Activated CD4-positive, alpha-beta T cell treated with anti-CD3 and anti-CD28 coated beads for 36 hours (primary cell): ENCODE measurements at places on chromosomes 11 and 22. TPM values are rescaled to one million over a fixed set of nuclear protein-coding genes. Genes with fewer than 3 reads are reported as not detected.

Gene TMEM45B
- total RNA-seq = 3.1 TPM

Gene LYVE1
- total RNA-seq = not detected

Gene HBD
- total RNA-seq = not detected

Gene RAB36
- total RNA-seq = 0.50 TPM

Gene EPS8L2
- total RNA-seq = 10.5 TPM

Gene KCNC1
- not detected for total RNA-seq

Gene PIK3IP1
- total RNA-seq = 14.2 TPM

Gene DKK3
- total RNA-seq = not detected

Gene LMNTD2
- total RNA-seq = 4.9 TPM

Gene CYTH4
- total RNA-seq = 42.8 TPM

Gene CNTN5
- total RNA-seq = not detected

GRCh38 chr22:38266120-38266519 lies 6.7 kb downstream of the TMEM184B start:
- H3K27ac ChIP-seq = peak overlapping the region; percentile 63
- H3K4me3 ChIP-seq = no peak overlapping the region
- no peak for DNase-seq
- peaks cover 49% of the 10 kb centered on the region for H3K4me1 ChIP-seq

DNA sequence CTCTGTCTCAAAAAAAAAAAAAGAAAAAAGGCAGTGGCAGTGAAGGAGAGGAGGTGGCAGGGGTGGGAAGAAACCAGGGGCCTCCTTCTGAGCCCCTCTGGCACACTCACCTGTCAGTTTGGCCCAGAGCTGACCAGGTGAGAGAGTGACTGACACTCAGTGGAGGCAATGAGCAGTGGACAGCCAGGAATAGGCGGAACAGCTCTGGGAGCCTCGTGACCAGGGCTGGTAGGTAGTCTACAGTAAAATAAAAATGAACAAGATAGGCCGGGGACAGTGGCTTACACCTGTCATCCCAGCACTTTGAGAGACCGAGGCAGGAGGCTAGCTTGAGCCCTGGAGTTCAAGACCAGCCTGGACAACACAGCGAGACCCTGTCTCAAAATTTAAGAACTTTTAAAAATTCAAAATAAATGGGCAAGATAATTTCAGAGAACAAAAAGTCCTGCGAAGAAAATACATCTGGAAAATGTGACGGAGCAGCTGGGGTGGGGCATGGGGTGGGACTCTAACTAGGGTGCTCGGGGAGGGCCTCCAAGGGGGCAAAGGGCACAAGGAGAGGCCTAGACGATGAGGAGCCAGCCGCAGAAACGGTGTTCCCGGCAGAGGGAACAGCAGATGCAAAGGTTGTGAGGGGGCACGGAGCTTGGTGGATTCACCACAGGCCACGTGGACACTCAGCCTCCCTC lies 3.8 kb upstream of the PDXP start:
- peak overlapping the region; percentile 19 for H3K27ac ChIP-seq
- no peak for DNase-seq
- no peak overlapping the region for H3K4me3 ChIP-seq
- H3K27me3 ChIP-seq = no peaks in the 10 kb centered on the region

DNA sequence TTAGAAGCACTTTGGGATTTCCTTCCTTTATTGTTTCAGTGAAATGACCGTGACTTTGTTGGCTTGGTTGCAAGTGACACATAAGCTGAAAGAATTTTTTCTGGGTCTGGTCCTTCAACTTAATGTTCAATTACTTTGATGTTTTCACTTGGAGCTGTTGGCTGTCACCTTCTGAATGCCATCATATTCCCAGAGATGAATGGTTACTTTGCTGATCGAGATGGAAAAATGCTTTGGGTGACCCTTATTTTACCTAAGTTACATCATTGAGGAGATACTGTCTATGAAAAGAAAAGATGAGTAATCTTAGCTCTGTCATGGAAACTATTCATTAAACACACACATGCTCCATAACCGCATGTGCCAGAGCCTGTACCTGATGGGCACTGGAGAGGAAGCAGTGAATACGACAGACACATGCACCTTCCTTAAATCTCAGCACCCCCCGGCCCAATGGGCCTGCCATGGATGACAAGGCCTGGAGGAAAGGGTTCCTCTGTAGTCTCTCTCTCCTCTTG lies 76.9 kb downstream of the TENM4 start:
- no peaks in the 10 kb centered on the region for H3K36me3 ChIP-seq
- no peak overlapping the region for H3K4me3 ChIP-seq
- no peak for DNase-seq
- no peaks in the 10 kb centered on the region for H3K4me1 ChIP-seq
- H3K27me3 ChIP-seq = peaks cover 5% of the 10 kb centered on the region
- H3K27ac ChIP-seq = no peak overlapping the region

DNA sequence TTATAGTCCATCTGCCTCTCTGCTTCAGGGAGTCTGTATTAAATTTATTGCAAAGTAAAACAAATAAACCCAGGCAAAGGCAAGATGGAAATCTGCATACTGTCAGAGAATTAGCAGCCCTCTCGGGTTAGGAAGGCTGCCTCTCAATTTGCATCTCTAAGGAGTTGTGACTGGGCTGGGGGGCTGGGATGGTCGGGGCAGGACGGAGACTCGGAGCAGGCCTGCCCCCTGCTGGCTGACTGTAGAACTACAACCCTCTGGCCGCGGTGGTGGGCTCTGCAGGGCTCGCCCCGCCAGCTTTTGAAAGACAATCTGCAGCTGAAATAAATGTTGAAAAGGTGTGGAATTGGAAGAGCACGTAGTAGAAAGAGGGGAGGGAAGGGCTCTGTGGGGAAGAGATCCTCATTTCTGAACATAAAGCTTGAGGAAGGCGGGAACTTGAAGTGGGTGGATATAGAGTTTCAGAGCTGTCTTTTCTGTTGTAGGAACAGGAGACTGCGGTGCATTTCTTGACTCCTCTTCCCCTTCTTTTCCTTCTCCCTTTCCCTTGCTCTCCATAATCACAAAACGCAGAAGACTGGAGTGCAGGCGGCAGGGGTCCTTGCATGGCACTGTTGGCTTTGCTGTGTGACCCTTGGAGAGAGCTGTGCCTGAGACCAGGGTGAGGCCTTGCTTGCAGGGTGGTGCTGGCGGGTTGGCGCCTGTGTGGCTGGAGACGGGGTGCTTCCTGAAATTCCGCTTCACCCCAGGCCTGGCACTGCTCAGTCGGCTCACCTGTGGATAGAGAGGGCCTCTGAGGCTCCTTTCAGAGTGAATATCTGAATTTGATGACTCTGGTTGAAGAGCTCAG lies 22.6 kb upstream of the PKNOX2 start:
- no peaks in the 10 kb centered on the region for H3K36me3 ChIP-seq
- H3K4me1 ChIP-seq = peaks cover 2% of the 10 kb centered on the region
- peak; percentile 74 for DNase-seq
- no peak overlapping the region for H3K27ac ChIP-seq
- no peak overlapping the region for H3K4me3 ChIP-seq

GRCh38 chr11:14538271-14538925 lies 18.2 kb upstream of the PSMA1 start:
- H3K4me3 ChIP-seq = no peak overlapping the region
- H3K27me3 ChIP-seq = no peaks in the 10 kb centered on the region
- peak overlapping the region; percentile 13 for H3K27ac ChIP-seq
- no peaks in the 10 kb centered on the region for H3K36me3 ChIP-seq
- no peak for DNase-seq

DNA sequence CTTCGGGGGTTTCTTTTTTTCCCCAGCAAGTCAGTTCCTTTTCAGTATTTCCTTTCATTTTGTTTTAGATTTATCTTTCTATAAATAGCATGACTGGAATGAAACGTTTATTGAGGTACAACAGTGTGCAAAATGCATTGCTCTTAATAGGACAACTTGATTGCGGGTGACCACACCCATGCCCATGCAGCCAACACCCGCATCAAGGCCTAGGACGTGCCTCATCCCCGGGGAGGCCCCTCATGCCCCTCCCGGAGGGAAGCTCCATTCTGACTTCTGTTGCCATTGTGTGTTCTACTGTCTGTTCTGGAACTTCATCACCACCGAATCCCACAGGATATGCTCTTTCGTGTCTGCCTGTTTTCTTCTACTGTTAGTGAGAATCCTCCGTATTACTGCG lies 82.2 kb downstream of the RPS6KA4 start:
- no peaks in the 10 kb centered on the region for H3K4me1 ChIP-seq
- DNase-seq = no peak
- H3K27ac ChIP-seq = no peak overlapping the region
- no peak overlapping the region for H3K4me3 ChIP-seq
- peaks cover 2% of the 10 kb centered on the region for H3K27me3 ChIP-seq

- no peak overlapping the region for H3K4me3 ChIP-seq
- no peaks in the 10 kb centered on the region for H3K27me3 ChIP-seq
- peaks cover 2% of the 10 kb centered on the region for H3K4me1 ChIP-seq
- no peaks in the 10 kb centered on the region for H3K36me3 ChIP-seq
- no peak for DNase-seq
These were observed 22.0 kb upstream of the MYRF start for GRCh38 chr11:61730240-61730994.

- no peaks in the 10 kb centered on the region for H3K36me3 ChIP-seq
- H3K4me3 ChIP-seq = no peak overlapping the region
- no peak overlapping the region for H3K27ac ChIP-seq
- DNase-seq = no peak
- no peaks in the 10 kb centered on the region for H3K4me1 ChIP-seq
These were observed 8.6 kb downstream of the LRRC75B start for GRCh38 chr22:24584166-24584790.

DNA sequence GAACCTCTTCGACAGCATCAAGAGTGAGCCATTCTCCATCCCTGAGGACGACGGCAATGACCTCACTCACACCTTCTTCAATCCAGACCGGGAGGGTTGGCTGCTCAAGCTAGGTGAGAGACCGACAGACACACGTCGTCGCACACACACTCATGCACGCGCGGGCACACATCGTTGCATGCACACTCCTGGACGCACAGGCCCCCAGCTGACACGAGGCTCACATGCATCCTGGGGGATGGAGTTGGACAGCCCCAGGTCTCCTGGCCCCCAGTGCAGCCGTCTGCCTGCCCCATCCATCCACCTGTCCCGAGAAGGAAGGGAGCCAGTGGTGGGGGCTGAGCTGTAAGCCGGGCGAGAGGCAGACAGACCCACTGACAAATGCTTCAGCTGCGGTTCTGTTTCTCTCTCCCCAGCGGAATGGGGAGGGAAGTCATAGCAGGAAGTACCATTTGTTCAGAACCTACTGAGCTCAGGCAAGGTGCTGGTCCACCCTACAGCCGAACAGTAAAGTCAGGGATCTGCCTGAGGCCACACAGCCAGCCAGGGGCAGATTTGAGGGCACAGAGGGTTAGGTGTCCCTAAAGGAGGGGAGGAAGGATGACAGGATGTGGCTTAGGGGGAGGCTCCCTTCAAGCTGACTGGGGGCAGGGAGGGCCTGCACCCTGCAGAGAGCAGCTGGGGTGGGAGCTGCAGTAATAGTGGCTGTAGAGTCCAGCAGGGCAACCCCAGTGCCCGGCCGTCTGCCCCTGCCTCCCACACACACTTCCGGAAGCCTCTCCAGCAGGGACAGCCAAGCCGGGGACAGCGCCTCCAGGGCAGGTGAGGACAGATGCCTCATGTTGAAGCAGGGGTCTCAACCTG lies 27.1 kb downstream of the CYTH4 start:
- H3K27me3 ChIP-seq = no peaks in the 10 kb centered on the region
- peak overlapping the region; percentile 98 for H3K27ac ChIP-seq
- H3K4me1 ChIP-seq = peaks cover 80% of the 10 kb centered on the region
- peak overlapping the region; percentile 26 for H3K4me3 ChIP-seq

GRCh38 chr11:71338801-71339395 lies 86.5 kb upstream of the SHANK2 start:
- H3K4me3 ChIP-seq = no peak overlapping the region
- no peaks in the 10 kb centered on the region for H3K36me3 ChIP-seq
- no peaks in the 10 kb centered on the region for H3K4me1 ChIP-seq
- DNase-seq = no peak
